ENCODE measurements at places on chromosomes 16 and 17.

DNA sequence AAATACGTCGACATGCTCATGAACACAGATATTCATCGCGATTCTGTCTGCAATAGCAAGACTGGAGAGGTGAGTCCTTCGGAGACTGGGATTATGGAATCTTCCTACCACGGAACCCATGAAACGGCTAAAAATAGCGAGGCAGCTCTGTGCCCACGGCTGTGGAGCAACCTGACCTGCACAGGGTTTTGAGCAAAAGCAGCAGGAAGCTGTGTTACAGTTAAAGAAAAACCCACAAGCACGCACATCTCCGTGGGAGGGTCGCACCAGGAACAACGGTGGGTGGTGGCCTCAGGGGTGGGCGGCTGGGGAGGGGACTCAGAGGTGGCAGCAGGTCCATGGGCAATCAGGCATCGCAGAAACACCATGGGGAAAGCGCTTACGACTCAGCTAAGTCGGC lies 24.8 kb downstream of the SLC38A10 start:
- DNase-seq, result no peak

DNA sequence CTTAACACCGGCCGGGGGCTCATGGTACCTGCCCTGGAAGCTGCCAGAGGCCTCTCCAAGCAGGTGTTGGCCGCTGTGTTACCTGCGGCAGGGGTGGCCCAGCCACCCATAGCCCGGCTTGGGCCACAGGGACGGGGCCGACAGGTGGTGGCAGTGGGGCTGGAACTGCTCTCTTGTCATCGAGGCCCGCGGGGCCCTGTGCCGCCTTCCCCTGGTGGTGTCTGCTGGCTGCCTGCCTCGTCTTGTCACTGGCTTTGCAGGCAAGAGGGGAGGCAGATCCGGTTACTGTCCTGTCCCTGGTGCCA lies 27.1 kb downstream of the GSE1 start:
- DNase-seq, result no peak

GRCh38 chr17:28524476-28525424 lies 18.6 kb downstream of the FOXN1 start:
- DNase-seq, result no peak

- peak; percentile 41 for DNase-seq
Observed at GRCh38 chr17:44971776-44972483, 3.8 kb upstream of the C1QL1 start.

- DNase-seq, result no peak
Observed at GRCh38 chr16:78654929-78655328, 555.5 kb downstream of the WWOX start.

Data from activated CD4-positive, CD25-positive, alpha-beta regulatory T cell treated with anti-CD3 and anti-CD28 coated beads, Interleukin-2, amount 50 U/mL, for 72 hours (primary cell).